ENCODE measurements at places on chromosomes 1 and 21.

- DNase-seq: no peak
Measured at GRCh38 chr1:244893836-244894235, 29.5 kb upstream of the HNRNPU start.

DNA sequence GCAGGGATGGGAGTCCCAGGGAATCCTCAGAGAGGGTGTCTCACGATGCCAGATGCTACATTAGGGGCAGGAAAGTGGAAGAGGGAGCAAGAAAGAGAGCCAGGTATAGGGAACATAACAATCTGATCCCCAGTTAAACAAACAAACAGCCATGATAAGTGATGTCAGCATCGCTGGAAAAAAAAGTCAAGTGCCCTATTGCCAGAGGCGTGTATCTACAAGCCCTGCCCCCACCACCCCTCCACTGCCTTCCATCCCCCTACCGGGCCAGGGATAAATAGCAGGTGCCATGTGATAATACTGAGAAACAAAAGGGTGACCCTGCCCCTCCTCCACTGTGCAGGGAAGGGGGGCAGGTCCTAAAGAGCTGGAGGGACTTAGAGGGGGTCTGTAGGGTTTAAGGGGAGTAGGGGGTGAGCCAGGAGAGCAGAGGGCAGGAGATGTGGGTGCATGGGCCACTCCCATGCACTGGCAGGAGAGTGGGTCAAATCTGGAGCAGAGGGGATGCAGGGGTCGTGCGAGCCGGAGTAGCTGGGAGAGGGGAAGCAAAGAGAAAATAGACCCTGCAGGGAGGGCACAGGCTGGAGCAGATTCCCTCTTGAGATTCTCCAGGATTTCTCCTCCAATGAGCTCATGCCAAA, 3.4 kb downstream of the SLC26A9 start:
- DNase-seq: no peak

- no peak for DNase-seq
Measured at GRCh38 chr1:89837036-89837481, 16.2 kb downstream of the LRRC8D start.

DNA sequence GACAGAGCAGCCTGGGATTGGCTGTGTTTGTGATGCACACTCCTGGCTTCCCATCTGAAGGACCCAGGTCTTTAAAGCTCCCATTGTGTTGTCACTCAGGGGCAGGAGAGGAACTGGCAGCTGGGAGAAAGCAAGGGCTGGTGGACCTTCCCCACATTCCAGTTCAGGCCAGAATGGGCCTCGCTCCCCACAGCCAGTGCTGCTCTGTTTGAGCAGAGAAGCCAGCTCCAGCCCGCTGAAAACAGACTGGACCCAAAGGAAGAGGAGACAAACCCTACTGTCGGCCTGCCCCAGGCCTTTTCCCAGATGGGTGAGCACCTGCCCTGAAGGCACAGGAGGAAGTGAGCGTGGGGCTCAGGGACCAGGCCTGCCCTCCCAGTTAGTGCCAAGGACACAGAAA, 499.4 kb downstream of the NPHP4 start:
- DNase-seq: no peak

DNA sequence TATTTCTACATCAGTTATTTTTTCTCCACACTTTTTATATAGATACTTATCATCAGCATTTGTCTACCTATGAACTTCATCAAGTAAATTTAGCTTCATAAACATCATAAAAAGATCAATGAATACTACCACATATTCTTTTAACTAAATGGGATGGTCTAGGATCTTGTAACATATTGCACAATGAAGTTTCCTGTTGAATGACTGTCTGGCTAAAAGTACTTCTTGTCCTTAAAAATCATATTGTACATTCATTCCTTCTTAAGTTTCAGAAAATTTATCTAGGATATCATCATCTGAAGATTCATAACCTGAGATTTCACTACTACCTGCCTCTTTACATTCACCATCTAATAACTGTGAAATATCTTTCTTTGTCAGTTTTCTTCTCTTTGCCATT, 69.0 kb downstream of the MAGI3 start:
- no peak for DNase-seq

DNA sequence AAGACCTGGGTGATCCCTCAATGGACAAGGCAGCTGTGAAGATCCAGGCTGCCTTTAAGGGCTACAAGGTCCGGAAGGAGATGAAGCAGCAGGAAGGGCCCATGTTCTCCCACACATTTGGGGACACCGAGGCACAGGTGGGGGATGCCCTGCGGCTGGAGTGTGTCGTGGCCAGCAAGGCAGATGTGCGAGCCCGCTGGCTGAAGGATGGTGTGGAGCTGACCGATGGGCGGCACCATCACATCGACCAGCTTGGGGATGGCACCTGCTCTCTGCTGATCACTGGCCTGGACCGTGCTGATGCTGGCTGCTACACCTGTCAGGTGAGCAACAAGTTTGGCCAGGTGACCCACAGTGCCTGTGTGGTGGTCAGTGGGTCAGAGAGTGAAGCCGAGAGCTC, 85.2 kb downstream of the TRIM11 start:
- no peak for DNase-seq

DNA sequence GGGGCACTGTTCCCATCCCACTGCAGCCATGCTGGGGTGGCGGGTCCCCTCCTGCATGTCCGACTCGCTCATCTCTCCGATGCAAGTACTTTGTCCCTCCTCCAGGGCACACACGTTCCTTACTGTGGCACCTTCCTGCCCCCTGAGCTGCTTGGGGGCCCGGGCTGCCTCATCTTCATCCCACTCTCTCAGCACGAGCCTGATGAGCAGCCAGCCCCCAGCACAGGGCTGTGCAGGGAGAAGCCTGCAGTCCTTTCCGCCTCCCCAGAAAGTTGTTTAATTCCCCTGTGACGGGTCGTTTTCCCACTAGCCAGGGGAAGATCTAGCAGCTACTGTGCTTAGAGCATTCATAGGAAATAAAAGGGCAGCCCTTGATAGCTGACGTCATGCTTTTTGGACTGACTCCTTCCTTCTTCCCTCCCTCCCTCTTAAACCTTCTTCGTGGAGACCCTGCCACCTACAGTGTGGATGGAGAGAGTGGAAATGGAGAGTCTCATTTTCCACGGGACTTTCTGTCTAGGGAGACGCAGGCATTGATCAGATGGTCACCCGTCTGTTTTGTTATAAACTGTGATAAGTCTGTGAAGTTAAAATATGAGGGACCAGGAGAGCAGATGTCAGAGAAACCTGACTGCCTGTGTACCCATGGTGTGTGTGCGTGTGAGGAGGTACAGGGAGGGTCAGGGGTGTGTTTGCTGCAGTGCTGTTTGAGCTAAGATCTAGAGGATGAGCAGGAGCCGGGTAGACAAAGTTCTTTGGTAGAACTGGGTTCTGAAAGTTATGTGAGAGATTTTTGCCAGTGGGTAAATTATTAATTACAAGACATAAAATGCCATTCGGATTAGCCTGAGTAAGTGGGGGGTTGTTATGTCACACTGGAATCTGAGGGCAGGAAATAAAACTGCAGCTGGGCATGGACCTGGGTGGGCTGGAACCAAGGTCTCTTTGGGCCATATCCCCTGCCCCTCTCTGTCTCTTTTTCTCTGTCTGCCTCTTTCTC, 34.3 kb downstream of the GPR137B start:
- no peak for DNase-seq

DNA sequence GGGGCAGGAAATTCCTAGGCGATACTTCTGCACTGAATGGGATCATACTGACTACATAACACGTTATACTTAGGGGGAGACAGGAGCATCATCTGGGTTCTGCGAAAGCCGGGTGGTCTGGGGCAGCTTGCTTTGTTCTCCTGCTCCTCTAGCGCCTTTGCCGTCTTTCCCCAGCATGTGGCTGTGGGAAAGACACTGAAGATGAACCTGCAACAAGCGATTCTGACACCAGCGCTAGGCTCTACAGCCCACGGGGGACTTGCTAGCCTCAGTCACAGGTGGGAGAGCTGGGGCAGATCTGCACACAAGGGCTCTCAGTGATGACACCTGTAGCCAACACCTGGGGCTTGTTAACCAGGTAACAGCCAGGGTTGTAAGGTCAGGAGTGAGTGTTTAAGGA, 51.8 kb downstream of the CD46 start:
- no peak for DNase-seq

- DNase-seq: no peak
Measured at GRCh38 chr1:67489643-67490042, 59.4 kb upstream of the SERBP1 start.

DNA sequence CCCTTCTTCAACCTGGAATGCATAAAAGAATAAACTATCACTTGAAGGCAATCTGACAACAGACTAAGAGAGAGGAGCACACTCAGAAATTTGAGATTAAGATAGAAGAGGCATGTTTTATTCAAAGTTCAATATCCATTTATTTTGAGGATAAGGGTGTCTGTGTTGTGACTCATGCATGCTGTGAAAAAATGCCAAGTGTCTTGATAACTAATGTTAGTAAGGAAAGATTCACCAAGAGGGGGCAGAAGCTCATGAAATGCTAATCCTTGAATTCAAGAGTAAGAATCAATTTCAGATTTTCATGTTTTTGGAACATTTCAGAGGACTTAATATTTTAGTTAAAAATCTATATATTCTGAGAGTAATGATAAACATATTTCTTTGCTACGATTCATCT, 94.0 kb downstream of the IFI44 start:
- no peak for DNase-seq

- no peak for DNase-seq
Measured at GRCh38 chr1:25161981-25162380, 70.3 kb downstream of the SYF2 start.

- no peak for DNase-seq
Measured at GRCh38 chr1:209927466-209927865, 10.6 kb upstream of the SYT14 start.

GRCh38 chr1:89363638-89364536, at the start of gene GBP6:
Gene GBP6 (plus strand): TSS chr1:89364059. CDS start chr1:89368552, 4,493 bp downstream.
- no peak for DNase-seq

DNA sequence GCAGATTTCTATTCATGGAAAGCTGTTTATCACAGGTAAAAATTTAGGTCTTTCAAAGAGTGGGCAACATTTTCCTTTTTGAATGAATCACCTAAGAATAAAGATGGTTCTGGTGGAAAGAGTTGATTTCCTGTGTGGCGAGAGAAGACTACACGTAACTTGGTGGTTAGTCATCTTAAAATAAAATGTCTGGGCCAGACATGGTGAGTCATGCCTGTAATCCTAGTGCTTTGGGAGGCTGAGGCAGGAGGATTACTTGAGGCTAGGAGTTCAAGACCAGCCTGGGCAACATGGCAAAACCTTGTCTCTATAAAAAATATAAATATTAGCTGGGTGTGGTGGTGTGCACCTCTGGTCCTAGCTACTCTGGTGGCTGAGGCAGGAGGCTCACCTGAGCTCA, 65.7 kb downstream of the DISP1 start:
- no peak for DNase-seq

GRCh38 chr1:118136187-118136941, 48.7 kb downstream of the SPAG17 start:
- DNase-seq: no peak

DNA sequence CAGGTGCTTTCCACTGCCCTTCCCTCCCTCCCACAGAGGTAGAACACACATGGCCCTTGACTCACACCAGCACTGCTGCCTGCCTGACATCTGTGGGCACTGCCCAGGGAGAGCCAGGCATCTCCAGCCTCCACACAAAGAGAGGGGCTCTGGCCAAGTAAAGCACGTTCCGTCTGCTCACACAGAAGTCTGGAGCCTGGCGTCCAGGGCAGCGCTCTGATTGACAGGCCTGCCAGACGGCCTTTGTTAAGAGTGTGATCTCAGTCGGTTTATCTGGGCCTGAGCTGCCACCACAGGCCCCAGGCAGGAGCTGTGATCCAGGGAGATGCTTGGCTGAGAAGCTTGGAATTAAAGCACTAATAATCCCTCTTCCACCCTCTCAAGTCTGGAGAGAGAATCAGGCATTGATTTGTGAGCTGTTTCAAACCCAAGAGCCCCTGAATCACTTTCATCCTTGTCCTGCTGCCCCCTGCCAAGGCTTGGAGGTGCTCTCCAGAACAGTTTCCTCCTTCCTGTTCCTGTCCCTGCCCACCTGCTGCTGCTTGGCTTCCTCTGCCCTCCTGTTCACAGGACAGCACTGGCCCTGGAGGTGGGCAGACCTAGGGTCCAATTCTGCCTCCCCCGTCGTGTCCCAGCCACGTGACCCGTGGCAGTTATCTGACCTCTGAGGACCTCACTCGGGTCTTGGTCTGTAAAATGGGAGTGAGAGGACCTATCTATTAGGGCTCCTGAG, 3.7 kb downstream of the DMRTB1 start:
- DNase-seq: no peak

DNA sequence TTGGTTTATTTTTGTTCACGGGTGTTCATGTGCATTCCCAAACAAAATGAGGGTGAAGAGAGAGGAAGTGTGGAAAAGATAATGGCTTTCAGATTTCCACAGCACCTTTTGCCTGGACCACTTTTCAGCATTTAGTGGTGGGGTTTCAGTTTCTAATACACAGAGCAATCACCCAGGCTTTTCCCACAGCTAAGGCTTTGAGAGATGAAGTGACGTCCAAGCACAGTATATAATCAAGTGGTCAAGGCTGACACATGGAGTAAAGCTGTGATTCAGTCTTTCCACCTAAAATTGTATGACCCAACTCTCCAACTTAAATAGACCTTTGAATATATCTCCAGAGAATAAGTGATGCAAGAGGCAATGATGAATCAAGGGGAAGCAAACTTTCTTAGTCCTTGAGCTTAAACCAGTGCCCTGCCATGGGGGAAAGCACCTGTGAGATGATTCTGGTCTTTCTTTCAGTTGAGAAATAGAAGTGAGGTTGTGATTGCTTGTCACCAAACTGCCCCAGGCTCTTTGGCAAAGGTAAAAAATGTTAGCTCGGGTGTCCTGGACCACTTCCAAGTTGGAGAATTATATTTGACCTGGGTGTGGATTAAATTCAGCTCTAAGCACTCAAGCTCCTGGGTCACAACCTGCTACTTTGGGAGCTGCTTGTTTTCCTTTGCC, 2.4 kb upstream of the PIK3R3 start:
- DNase-seq: no peak

DNA sequence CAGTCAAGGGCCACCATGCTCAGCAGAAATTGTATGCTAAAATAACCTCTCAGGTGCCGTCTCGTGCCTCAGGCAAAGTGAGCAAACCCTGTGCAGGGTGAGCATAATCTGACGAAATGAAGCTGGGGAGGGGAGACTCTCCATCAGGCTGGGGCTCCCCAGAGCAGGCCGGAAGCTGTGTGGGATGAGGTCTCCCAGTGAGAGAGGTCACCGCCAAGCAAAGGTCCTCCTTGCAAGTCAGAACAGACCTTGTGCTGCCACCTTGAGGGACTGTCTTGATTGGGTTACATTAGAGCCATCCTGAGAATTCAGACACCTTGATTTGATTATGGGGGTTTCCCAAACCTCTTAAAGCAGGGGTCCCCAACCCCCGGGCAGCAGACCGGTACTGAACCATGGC, 64.2 kb downstream of the ZNF684 start:
- no peak for DNase-seq

- DNase-seq: no peak
Measured at GRCh38 chr1:93000291-93000690, 39.0 kb upstream of the DIPK1A start.

DNA sequence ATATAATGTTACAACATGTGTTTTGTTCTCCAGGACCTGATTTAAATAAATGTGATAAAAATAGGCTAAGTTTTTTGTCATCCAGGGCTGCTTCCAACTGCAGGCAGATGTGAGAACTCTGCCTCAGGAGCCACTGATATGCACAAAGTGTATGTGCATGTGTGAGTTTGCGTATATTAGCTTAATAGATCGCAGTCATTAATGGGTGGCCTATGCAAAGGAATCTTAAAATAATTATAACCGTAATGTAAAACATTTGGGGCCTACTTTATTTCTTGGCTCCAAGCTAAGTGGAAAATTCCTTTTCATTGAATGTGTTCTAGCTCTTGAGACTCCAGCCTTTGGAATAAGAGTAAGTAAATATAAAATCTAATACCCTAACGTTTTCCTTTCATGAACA, 16.8 kb downstream of the DHX9 start:
- no peak for DNase-seq
